ENCODE measurements at places on chromosomes 6 and 20. TPM values are rescaled to one million over a fixed set of nuclear protein-coding genes. Genes with fewer than 3 reads are reported as not detected.

MOXD1 gene
- 71.6 TPM for total RNA-seq

TBC1D20 gene
- 33.9 TPM for total RNA-seq

LHFPL5 gene
- not detected for total RNA-seq

COL9A1 gene
- not detected for total RNA-seq

PRPH2 gene
- total RNA-seq: 5.2 TPM

SEC63 gene
- 17.9 TPM for total RNA-seq

BPI gene
- 0.32 TPM for total RNA-seq

FAM83C gene
- total RNA-seq: not detected

RAB32 gene
- 90.6 TPM for total RNA-seq

NEDD9 gene
- total RNA-seq: 0.17 TPM

PRL gene
- total RNA-seq: not detected

B3GAT2 gene
- total RNA-seq: under 0.01 TPM

NT5E gene
- 331 TPM for total RNA-seq

SNAP91 gene
- total RNA-seq: not detected

SLC22A2 gene
- not detected for total RNA-seq

DEFB129 gene
- total RNA-seq: not detected

BPIFB2 gene
- total RNA-seq: not detected

DEF6 gene
- total RNA-seq: 4.4 TPM

SRSF12 gene
- total RNA-seq: not detected

FAM210B gene
- total RNA-seq: 40.0 TPM

GNMT gene
- total RNA-seq: 0.77 TPM

KIAA1755 gene
- 3.3 TPM for total RNA-seq

PHACTR3 gene
- not detected for total RNA-seq

LST1 gene
- total RNA-seq: 0.09 TPM

CNBD2 gene
- 1.7 TPM for total RNA-seq

CGAS gene
- total RNA-seq: 1.5 TPM

MCCD1 gene
- total RNA-seq: not detected

UTRN gene
- 86.8 TPM for total RNA-seq
